ENCODE measurements at places on chromosomes 4 and X. TPM values are rescaled to one million over a fixed set of nuclear protein-coding genes. Genes with fewer than 3 reads are reported as not detected.

GRCh38 chr4:189202182-189202868 lies 738.3 kb upstream of the FRG1 start:
- DNase-seq = no peak

GRCh38 chrX:70452143-70452733 lies 7.6 kb downstream of the DLG3 start:
- peak; percentile 40 for DNase-seq

- no peak for DNase-seq
These were observed 227.8 kb downstream of the ADGRL3 start for GRCh38 chr4:61427818-61428495.

Gene EGF
- total RNA-seq = 0.45 TPM

DNA sequence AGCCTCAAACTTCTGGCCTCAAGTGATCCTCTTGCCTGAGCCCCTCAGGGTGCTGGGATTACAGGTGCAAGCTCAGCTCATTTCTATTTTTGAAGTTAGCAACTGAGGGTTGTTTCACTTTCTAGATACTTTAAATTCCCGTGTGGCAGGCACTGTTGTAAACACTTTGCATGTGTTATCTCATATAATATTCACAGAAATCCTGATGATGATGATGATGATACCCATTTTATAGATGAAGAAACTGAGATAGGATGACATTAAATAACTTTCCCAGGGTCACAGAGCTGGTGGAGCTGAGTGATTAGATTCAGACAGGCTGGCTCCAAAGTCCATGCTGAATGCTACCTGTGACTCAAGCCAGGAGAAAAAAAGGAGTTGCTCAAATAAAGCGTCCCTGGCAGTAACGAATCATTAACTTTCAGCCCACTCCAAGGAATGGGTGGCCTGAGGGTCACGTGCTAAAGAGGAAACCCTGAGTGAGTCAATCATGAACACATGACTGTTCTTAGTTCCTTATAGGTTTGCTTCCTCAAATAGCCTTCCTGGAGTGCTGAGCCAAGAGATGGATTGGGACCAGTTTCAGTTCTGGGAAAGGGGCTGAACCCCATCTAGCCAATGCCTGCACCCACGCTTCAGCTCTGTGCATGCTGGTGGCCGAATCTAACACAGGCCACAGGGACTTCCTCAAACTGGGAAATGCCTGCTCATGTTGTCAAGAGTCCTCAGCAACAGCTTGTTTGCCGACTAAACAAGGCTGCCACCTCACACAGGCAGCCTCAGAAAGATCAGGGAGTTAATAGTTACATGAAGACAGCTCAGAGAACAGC lies 52.8 kb downstream of the RBM47 start:
- DNase-seq = no peak

Gene ERAS
- total RNA-seq = 0.27 TPM
